ENCODE measurements at places on chromosomes 7 and 10.

GRCh38 chr10:81348003-81348402 lies 527.0 kb upstream of the NRG3 start:
- no peak for DNase-seq

GRCh38 chr7:134726581-134726980 lies 52.9 kb upstream of the CALD1 start:
- DNase-seq: no peak

DNA sequence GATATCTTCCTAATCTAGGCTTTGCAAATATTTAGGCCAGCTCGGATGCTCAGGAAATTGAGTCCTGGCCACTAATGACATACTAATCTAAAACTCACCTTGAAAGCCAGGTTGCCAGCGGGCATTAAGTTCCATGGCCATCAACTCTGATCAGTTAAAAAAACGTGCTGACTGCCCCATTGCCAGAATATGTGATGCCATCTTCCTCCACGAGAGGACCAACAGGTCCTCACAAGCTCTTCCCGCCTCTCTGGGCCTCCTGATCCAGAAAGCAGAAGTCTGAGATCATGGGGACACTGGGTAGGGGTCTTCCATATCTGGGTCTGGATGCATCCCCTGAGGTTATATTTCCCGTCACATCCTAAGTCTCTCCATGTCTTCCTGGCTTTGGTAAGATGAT lies 311.3 kb downstream of the TCERG1L start:
- no peak for DNase-seq

DNA sequence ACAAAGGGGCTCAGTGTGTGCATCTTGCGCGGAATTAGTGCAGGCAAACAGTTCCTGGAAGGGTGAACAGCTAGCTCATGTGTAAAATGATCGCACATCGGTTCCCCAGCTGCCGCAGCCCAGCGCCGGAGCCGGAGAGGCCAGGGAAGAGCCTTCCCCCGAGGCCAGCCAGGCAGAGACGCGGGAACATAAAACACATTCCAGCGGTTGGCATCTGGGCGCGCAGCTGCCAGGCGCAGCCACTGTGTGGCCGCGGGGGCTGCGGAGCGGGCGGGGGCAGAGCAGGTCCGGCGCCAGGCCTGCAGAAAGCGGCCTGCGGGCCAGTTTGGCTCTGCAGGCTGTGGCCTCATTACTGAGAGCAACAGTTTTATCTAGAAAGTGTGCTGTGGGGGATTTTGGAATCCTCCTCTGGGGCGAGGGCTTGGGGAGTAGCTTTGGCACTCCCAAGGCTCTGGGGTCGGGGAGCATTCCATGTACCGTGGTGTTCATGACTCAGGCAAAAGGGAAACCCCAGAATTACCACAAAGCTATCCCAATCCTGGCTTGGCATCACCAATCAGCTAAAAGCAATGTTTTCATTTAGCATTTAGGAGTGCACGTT lies 74.3 kb downstream of the SAMD9 start:
- DNase-seq: no peak

- no peak for DNase-seq
Measured at GRCh38 chr7:42677751-42678699, 233.8 kb downstream of the C7orf25 start.

DNA sequence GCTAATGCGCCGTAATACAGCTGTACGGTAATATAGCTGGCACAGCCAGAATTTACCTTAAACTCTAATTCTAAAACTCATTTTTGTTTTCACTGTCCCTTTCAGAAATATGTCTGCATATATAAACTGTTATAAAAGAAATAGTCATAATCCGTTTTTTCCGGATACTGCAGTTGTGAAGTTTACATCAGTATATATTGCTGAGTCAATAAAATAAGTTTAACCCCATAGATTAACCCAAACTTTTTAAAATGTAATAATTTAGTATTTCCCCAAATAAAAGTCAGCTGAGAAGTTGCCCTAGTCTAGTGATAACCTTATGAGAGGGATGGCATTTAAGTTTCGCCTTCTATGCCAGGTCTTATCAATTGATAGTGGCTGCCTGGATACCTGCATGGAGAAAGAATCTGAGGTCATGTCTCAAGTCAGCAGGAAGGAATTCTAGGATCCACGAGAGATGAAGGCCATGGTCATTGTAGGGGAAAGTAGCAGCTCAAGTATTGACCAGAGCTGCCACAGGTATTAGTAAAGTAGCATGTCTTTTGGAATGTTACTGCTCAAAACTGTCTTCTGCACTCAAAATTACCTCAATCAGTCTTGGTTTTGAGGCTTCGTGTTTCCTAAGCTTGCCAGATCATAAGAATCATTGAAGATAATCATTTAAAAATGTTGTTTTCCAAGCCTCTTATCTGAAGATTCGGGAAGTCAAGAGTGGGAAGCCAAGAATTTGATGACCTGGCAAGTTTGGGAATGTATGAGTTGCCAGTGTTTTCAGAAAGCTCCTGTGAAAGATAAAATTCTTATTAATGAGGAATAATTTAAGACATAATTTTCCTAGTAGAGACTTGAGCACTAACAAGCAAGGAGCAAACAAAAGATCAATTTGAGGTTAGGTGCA lies 10.8 kb downstream of the PRPS1L1 start:
- DNase-seq: no peak

GRCh38 chr7:135920478-135920877 lies 56.7 kb downstream of the MTPN start:
- no peak for DNase-seq

GRCh38 chr10:1624240-1624639 lies 113.1 kb downstream of the ADARB2 start:
- DNase-seq: no peak
